ENCODE measurements at places on chromosomes 16 and 17. TPM values are rescaled to one million over a fixed set of nuclear protein-coding genes. Genes with fewer than 3 reads are reported as not detected.

Gene MIEN1
- 43.8 TPM for polyA plus RNA-seq

DNA sequence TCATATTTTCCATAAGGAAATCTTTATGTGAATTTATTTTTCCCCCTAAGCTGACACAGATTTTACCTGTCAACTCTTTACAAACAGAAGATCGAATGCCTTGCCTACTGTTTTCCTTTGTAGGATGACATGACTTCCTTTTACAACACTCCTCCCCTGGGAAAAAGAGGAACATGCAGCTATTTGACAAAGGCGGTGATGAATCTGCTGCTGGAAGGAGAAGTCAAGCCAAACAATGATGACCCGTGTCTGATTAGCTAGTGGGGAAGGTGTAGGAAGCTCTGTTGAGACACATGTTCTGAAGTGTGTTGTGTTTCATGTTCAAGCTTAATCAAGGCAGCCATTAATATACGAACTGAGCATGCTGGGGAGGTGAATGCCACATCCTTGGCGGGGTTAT is 238.0 kb downstream of the PHKB start:
- no peak for DNase-seq

- no peak for DNase-seq
Observed at GRCh38 chr16:27746076-27746855, 196.3 kb downstream of the KATNIP start.

Gene DLX4
- polyA plus RNA-seq: 3.9 TPM

Gene TBC1D3D
- not detected for polyA plus RNA-seq

DNA sequence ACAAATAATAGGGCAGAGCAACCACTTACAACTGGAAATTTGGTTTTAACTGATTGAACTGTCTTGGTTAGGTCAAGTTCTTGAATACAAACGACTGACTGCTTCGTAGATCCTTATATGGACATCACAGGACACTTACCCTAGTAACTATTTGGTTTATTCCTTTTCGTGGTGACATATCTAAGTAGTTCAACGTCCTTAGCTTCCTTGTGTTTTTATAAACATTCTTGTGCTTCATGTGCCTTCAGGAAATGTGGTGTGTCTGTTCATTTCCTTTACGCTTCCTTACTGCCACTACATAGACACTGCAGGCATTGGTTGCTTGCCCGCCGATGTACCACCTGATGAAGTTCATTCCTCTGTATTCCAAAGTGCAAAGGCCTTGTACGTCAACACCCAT is 59.3 kb downstream of the USP10 start:
- DNase-seq: peak; percentile 62

Gene NMT1
- polyA plus RNA-seq: 51.0 TPM

Gene ZNF205
- 12.8 TPM for polyA plus RNA-seq

Gene RAB40B
- 18.0 TPM for polyA plus RNA-seq

GRCh38 chr16:1654505-1655268 is 23.4 kb upstream of the JPT2 start:
- DNase-seq: no peak

Gene PRMT7
- polyA plus RNA-seq: 48.7 TPM

- DNase-seq: no peak
Observed at GRCh38 chr16:47928008-47928407, 227.8 kb downstream of the ABCC12 start.

DNA sequence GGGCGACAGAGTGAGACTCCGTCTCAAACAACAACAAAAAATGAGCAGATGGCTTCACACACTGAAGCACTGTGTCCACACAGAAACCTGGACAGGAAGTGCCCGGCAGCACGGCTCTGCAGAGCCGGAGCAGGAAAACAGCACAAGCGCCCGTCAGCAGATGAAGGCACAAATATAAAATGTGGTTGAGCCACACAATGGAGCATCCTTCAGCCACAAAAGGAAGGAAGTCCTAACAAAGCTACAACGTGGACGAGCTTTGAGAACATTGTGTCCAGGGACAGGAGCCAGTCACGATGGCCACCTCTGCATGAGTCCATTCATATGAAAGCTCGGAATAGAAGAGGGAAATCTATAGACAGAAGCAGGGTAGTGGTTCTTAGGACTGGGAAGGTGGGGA is 15.7 kb downstream of the RHBDF2 start:
- DNase-seq: no peak

- DNase-seq: peak; percentile 60
Observed at GRCh38 chr16:88737298-88738150, 31.2 kb downstream of the CTU2 start.

DNA sequence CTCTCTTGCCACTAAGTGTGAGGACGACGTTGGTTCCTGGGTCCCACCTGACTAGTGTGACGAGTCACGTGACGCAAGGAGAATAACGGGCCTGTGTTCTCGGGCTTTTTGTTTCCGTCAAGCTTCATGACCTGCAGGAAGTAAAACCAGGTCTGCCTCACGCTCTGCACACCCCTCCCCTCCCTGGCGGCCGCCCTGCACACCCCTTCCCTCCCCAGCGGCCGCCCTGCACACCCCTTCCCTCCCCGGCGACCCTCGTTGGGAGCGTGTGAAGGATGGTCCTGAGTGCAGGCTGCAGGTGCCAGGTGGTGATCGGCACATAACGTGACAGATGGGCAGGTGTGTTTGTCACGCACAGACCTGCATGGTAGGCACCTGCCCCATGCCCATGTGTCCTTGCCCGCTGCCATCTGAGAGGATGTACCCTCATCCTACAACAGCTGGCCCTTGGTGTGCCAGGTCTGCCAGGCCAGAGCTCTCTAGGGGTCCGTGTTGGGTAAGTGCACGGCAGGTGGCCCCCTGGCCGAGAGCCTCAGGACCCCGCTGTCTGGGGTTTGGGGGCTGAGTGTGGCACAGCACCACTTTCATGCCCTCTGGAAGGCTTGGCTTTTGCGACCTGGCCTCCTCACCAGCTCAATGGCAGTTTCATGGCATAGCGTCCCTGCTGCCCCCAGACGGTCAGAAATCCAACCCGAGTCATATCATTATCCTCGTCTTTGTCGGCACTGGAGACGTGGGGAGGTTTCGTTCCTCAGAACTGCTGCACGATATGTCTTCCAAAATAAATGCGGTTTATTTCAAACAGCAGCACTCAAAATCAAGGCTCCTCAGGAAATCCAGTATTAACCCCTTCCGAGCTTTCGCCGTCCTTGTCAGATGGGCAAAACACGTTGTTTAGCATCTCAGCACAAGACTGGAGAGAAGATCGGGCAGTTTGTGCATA is 191.8 kb upstream of the CHMP6 start:
- DNase-seq: no peak

DNA sequence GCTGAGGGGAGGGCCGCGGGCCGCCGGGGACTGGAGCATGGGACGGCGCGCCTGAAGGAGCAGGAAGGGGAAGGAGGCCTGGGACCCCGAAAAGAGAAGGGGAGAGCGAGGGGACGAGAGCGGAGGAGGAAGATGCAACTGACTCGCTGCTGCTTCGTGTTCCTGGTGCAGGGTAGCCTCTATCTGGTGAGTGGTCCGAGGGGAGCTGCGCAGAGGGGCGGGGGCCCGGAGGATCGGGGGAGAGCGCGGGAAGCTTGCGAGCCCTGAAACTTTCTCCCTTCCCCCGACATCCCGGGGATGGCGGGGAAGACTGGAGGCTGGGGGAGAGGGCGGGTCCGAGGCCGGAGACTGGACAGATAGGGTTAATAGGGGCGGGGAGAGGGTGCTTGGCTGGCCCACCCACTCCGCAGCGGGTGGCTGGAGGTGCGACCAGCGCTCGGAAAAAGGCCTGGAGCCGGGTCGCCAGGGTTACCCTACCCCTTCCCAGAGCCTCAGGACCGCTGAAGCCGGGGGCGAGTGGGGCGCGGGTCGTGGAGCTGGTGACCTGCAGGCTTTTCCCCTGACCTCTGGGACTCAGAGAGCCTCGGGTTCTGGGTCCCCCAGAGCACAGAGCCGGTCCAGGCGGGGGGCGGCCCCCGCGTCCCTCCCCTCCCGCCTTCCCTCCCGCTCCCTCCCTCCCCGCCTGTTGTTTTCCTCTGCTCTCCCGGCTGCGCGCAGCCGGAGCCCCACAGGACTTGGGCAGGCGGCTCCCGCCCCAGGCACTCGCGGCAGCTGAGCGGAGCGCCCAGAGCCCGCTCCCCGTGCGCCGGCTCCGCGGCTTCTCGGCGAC is 631 bp downstream of the NXPH3 start:
- no peak for DNase-seq

Gene TMC8
- polyA plus RNA-seq: 7.6 TPM

- DNase-seq: peak; percentile 29
Observed at GRCh38 chr17:61065263-61065773, 334.3 kb upstream of the TBX2 start.

Gene EFCAB5
- 1.5 TPM for polyA plus RNA-seq

- peak; percentile 58 for DNase-seq
Observed at GRCh38 chr17:75238684-75239191, 22.7 kb downstream of the GGA3 start.

GRCh38 chr16:75351183-75351582 is 82.1 kb downstream of the CFDP1 start:
- no peak for DNase-seq

DNA sequence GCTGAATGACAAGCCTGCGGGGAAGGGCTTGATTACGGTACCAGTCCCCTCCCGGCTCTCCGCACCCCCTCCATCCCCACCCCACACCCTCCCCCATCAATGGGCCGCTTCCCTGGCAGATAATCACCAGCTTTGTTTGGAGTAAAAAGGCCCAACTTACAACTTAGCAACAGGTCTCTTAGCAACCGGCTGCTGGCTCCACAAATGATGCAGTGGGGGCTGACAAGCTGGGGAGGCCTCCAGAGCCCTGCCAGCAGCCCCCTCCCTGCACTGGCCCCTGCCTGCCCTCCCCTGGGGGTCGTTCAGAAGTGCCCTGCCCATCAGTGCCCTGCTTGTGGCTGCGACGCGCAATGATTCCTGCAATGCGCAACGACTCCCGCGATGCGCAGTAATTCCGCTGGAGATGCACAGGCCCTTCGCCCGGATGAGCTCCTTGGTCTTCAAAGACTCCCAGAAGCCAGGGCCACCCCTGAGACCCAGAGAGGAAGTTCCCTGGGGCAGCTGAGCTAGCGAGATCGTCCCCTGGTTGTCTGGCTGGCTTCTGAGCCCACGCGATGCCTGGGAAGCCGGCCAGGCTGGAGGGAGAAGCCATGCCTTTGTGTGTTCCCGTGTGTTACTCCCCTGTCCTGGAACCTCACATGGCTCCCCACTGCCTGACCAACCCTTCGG is 23.3 kb downstream of the CPNE2 start:
- peak; percentile 14 for DNase-seq

Gene LITAFD
- polyA plus RNA-seq: 1.8 TPM

- DNase-seq: no peak
Observed at GRCh38 chr17:12509801-12510200, 155.9 kb upstream of the MYOCD start.

Gene RMI2
- polyA plus RNA-seq: 12.4 TPM

Measured in large intestine (tissue), 12 donors.